ENCODE measurements at places on chromosomes 3 and 15.

DNA sequence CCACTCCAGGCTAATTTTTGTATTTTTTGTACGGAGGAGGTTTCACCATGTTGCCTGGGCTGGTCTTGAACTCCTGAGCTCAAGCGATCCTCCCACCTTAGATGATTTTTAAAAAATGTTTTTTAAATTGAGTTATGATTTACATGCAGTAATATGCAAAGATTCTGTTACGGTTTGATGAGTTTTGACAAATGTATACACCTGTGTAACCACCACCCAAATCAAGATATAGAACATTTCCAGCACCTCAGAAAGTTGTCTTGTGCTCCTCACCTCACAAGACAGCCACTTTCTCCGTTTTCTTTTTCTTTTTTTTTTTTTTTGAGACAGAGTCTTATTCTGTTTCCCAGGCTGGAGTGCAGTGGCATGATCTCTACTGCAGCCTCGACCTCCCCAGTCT, 4.8 kb downstream of the SLC6A6 start:
- DNase-seq: no peak

- no peak for DNase-seq
Measured at GRCh38 chr15:63852407-63852806, 18.7 kb upstream of the HERC1 start.

GRCh38 chr3:51999846-52000245, 4.2 kb upstream of the RPL29 start:
- no peak for DNase-seq

DNA sequence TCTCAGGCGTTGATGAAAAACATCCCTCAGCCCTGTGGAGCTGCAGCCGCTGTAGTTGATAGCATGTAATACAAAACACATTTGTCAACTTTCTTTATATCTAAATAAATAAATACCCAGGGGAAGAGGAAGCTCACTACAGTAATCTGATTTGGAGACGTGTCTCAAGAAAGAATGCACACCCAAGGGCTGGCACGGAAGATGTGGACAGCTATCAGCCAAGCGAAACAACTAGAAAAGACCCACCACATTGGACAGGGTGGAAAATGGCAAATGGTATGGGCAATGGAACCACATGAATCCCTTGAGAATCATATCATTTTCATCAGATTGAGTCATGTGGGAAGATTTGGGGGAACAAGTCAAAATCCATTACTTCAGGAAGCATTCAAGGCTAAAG, 43.1 kb upstream of the ALDH1A3 start:
- no peak for DNase-seq

DNA sequence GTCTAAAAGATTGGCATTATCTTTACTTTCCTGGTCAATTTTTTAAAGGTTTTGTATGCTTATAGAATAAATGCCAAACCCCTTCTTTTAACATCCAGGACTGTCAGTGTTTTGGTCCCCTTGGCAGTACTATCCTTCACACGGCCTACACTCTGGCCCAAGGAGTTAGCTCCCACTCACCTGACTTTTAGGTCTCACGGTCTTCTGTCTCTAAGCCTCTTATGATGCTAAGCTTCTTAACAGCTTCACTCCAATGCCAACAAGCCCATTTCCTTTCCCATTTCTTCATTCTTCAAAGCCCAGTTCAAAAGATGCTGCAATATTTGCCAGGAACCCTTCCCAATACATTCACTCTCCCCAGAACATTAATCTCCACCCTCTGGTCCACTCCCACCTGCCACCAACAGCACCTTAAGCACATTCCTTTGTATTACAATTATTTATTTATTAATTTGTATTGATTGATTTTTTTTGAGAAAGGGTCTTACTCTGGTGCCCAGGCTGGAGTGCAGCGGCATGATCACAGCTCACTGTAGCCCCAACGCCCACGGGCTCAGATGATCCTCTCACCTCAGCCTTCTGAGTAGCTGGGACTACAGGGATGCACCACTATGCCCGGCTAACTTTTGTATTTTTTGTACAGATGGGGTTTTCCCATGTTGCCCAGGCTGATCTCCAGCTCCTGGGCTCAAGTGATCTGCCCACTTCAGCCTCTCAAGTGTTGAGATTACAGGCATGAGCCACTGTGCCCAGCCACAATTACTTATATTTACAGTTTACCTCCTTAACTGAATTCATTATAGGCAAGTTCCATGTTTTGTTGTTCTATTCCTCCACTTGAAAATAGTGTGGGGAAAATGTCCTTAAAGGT, 27.8 kb downstream of the IFT80 start:
- no peak for DNase-seq

GRCh38 chr3:82145742-82146141, 384.3 kb upstream of the GBE1 start:
- DNase-seq: no peak

- DNase-seq: no peak
Measured at GRCh38 chr3:134922866-134923265, 127.8 kb downstream of the EPHB1 start.

- DNase-seq: no peak
Measured at GRCh38 chr15:78808550-78808949, 2.7 kb downstream of the ADAMTS7 start.

- DNase-seq: no peak
Measured at GRCh38 chr15:77347197-77347596, 72.7 kb downstream of the PEAK1 start.

DNA sequence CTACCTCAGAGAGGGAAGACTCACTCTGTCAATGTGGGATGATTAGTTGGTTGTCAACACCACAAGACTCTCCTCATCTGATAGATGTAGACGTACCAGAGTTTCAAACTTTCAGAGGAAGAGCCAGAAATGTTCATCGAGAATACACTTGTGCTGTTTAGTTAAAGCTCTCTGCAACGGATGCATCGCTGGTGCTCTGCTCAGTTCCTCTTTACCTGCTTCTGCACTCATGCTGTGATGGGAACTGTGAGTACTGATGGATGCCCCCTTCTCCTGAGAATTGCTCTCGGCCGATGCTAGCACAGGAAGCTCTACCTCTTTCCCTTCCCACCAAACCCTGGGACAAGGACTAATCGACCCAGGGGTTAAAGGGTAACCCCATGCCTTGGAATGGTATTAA, 51.8 kb upstream of the CCDC54 start:
- no peak for DNase-seq

DNA sequence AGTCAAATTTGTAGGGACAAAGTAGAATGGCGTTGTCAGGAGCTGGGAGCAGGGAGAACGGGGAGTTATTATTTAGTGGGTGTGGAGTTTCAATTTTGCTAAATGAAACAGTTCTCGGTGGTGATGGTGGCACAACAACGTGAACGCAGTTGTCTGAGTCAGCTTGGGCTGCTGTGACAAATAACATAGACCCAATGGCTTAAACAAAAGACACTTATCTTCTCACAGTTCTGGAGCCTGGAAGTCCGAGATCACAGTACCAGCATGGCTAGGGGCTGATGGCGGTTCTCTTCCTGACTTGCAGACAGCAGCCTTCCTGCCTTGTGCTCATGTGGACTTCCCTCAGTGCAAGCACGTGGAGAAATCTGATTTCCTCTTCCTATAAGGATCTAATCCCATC, 90.2 kb downstream of the CHSY1 start:
- no peak for DNase-seq

DNA sequence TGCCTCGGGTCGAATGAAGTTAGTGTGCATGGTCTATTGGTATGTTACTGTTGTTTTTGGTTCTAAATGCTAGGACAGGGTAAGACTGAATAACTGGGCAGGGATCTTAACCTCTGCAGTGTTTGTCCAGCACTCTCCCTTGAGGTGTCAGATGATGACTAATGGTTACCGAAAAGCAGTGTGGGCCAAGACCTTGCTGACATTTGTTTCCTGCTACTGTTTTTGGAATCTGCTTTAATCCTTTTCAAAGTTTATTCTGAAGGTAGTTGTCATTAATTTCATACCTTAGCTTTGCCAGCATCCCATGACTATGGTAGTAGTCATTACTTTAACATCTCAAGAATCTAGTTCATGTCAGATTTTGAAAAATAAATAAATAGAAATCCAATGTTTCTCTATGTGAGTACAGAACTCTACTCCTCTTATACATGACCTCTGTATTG, 117.0 kb downstream of the P3H2 start:
- DNase-seq: no peak

GRCh38 chr15:41806291-41807181, 21.4 kb upstream of the JMJD7 start:
- DNase-seq: peak; percentile 37

- DNase-seq: no peak
Measured at GRCh38 chr3:188527389-188527788, 373.4 kb downstream of the LPP start.

- DNase-seq: peak; percentile 49
Measured at GRCh38 chr3:185552358-185552877, at the start of gene LIPH. TSS of gene LIPH (minus strand) at chr3:185552588. CDS start at chr3:185552471, 117 bp downstream.

DNA sequence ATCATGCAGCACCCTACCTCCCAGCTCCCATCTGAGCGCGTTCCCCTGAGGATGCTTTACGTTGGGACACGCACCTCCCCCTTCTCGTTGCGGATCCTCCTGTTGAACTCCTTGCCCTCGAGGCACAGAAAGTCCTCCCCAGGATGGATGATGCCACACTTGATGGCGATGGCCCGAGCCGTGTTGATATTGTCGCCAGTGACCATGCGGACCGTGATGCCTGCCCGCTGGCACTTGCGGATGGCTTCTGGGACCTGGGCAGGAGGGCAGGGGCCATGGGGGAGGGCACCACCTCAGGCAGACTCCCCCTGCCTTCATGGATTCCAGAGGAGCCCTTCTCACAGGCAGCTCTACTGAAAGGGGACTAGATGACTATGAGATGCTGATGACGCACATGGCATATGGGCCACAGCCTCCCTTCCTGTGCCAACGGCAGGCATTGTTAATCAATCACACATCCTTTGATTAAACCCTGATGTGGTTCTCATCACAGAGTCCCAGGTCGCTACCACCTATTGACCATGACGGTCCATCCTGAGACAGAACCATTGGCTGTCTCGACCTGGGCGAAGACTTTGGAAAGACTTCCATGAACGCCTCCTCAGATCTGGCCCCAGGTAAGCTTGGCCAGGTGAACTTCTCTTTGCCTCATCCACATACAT, 29.5 kb upstream of the SEC13 start:
- no peak for DNase-seq

DNA sequence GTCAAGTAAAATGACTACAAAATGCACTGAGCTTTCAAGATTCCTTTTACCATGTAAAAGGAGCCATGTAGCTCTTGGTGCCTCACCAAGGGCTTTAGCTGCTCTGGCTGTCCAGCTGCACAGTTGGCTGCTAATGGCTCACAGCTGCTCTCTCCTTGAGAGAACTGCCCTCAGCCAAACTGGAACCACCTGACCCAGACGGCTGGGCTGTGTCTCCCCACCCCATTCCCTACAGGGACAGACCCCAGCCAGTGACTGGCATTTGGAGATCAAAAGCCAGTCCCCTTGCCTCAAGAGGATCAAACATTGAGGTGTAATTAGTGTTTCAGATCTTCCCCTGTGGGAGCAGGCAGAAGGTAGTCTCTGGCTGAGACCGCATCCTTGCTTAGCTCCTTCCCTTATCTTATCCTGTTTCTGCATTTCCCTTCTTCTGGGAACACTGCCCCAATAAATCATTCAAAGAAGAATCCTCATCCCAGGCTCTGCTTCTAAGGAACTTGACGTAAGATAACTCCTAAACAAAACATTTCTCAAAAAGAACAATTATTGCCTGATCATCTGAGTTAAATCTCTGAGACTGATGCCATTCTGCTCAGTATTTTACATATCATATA, 28.6 kb upstream of the UBE2E2 start:
- DNase-seq: peak; percentile 30

- DNase-seq: no peak
Measured at GRCh38 chr15:100318880-100319279, 22.9 kb downstream of the ADAMTS17 start.

DNA sequence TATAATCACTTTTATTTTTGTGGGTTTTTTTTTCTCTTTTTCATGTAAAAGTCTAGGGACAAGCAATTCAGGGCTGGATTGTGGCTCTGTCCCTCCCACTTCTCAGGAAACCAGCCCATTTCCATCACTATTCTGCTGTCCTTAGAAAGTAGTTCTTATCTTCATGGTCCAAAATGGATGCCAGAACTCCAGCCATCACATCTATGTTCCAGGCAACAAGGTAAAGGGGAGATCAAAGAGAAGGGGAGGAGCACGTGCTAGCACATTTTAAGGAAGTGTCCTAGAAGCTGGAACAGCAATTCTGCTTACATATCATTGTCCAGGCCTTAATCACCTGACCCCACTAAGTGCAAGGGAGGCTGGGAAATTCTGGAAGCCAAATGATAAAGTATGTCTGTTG, 181.1 kb upstream of the C2CD4B start:
- no peak for DNase-seq

GRCh38 chr15:36251450-36251849, 328.0 kb upstream of the CDIN1 start:
- no peak for DNase-seq

GRCh38 chr3:138448631-138449030, 14.2 kb downstream of the ESYT3 start:
- no peak for DNase-seq

DNA sequence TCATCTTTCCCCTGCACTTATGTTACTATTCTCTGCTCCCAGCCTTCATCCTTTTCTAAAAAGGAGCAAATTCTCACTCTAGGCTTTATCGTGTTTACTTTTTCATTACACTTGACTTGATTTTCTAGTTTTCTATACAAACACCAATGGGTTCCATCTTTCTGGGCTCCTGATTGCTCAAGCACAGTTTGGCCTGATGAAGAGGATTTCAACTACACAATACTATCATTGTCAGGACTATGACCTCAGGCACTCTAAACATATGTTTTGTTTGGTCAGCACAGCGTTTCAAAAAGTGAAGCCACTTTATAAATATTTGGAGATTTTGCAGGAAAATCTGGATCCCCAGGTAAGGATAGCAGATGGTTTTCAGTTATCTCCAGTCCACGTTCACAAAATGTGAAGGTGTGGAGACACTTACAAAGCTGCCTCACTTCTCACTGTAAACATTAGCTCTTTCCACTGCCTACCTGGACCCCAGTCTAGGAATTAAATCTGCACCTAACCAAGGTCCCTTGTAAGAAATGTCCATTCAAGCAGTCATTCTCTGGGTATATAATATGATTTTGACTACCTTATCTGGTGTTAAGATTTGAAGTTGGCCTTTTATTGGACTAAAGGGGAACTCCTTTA, 86.2 kb downstream of the TGFBR2 start:
- no peak for DNase-seq

DNA sequence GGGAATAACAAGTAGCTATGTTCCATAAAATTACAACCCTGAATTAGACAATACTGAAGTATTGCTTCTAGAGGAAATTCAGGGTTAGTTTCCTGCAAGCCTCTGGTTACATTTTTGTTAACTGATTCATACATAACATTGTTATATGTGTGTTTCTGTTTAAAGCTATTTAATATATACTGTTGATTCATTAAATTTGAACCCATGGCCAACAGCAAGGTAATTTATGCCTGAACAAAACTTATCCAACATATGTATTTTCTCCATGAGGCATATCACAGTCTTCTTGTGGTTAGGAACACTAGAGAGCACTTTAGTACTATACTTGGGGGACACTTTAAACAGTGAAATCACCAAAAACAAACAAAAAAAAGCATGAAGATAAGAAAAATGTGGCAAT, 47.7 kb upstream of the PTX3 start:
- no peak for DNase-seq

- DNase-seq: no peak
Measured at GRCh38 chr3:185717627-185718402, 107.0 kb downstream of the IGF2BP2 start.
